GM18507 (cell line): ENCODE measurements at places on chromosomes 5 and 9.

DNA sequence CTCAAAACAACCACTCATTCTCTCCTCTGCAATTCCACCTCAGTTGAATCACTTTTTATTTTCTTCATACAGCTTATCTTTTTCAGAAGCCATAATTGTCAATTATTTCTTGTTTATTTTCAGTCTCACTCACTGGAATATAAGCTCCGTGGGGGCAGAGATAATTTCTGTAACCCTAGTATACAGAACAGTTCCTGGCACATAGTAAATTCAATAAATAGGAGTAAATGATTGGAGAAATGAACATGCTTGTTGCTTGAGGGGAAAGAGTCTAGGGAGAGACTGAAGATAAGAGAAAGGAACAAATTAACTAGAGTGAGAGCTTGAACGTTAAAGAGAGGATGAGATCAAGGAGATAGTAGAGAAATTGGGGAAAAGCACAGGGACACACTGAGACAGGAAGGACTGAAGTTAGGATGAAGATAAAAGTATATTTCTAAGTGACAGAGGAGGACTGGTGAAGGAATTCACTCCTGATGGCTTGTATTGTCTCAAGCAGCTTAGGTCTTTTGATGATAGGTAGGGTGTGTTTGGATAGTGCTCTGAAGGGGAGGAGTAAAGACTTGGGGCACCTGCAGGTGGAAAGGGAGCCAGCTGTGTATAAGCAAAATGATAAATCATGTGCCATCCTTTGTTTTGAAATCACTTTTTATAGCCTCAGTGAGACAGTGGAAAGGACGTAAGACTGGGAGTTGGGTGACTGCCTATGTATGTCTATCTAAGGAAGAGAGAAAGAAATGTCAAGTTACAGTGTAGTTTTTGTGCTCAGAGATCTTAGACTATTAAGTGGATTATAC is 2.2 kb downstream of the NAA35 start:
- DNase-seq, result no peak

DNA sequence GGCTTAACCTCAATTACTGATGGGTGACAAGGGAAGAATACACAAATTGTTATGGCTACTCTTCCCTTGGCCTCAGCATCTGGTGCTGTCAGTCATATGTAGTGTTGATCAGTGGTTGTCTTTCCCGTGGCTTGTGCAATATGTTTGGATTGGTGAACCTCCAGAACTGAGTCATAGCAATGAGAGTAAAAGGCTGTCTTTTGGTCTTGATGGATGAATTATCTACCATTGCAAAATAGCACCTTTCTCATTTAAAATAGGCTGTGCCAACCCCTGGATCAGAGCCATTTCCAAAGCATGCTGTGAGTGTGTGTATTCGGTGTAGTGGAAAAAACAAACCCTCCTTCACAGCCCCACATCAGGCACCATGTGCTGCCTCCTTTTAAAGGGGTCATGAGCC is 14.6 kb upstream of the F2R start:
- no peak for DNase-seq

GRCh38 chr9:107737987-107738743 is 248.6 kb upstream of the KLF4 start:
- no peak for DNase-seq

DNA sequence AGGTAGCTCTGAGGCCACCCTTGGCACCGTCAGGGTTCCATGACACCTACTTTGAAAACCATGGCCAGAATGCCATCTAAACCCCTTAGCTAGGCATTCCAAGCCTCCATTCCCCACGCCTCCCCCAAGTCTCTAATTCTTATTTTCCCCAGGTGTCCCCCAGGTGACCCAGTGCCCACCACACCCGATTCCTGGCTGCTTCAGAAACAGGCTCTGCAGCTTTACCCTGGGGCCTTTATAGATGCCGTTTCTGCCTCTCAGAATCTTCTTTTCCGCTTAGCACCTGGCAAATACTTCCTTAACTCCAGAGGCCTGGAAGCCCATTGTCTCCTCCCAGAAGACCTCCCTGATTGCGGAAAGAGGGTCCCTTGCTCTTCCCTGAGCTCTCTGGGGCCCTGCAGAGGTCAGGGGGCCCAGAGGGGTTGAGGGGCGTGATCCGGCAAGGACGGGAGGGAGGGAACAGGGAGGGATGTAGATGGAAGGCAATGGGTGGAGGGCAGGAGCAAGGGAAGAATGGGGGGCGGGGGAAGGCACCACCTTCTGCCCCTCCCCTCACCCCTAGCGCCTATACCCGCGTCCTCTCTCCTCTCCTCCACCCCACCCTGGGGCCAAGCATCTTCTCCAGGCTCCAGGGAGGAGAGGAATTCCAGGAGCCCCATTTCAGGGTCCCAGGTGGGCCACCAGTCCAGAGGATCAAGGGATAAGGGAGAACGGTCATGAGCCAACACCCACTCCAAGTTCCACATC is 12.0 kb upstream of the WDR38 start:
- no peak for DNase-seq

- no peak for DNase-seq
These were observed 889.3 kb downstream of the MAT2B start for GRCh38 chr5:164394686-164395194.
